ENCODE measurements at places on chromosomes 2 and 18.

GRCh38 chr2:109562421-109562820 lies 51.3 kb downstream of the SEPTIN10 start:
- DNase-seq: no peak

DNA sequence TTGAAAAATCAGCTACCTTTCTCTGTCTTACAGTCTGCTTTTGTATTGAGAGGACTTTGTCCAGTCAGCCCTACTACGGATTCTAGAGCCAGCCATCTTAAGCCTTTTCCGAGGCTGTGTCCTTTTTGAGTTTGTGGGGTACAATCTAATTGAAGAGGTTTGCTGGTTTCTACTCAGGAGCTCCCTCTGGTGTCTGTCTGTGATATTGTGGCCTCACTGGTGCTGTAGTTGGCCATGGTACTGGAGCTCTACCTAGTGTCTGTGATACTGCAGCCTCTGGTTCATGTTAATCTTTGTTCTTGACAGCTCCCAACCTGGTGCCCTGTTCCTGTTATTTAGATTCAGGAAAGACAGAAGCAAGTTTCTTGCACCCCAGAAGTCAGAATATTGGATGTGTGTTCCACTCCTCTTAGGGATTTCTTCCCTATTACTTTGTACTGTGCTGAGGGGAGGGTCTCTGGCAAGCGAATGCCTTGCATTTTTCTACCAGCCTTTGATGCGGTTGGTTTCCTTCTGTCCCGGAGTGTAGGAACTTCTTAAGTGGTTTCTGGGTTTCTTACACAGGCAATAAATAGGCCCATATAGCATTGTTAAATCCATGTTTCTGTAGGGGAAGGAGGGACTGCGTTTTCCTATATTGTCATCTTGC lies 78.5 kb downstream of the ACSL3 start:
- DNase-seq: no peak

DNA sequence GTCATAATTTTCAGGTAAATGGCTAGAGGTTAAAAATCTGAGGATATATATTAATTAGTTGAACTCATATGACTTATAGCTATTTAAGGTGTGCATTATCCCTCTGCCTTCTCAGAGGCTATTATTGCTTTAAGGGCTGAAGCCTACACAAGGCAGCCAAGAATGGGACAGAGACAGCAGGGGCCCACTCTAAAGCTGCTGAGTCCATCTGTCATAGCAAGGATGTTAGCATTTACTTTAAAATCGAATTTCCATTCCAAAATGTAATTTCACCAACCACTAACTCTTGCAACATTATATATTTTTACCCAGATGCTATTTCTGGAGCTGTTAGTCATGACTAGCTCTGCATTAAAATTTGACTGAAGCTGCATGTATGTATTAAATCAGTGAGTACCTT lies 236.3 kb upstream of the FSIP2 start:
- DNase-seq: no peak

DNA sequence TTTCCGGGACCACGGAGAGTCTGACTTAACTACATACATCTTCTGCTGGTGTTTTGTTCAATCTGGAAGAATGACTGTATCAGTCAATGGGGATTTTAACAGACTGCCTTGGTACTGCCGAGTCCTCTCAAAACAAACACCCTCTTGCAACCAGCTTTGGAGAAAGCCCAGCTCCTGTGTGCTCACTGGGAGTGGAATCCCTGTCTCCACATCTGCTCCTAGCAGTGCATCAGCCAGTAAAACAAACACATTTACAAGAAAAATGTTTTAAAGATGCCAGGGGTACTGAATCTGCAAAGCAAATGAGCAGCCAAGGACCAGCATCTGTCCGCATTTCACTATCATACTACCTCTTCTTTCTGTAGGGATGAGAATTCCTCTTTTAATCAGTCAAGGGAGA lies 23.1 kb downstream of the ICOS start:
- DNase-seq: no peak

DNA sequence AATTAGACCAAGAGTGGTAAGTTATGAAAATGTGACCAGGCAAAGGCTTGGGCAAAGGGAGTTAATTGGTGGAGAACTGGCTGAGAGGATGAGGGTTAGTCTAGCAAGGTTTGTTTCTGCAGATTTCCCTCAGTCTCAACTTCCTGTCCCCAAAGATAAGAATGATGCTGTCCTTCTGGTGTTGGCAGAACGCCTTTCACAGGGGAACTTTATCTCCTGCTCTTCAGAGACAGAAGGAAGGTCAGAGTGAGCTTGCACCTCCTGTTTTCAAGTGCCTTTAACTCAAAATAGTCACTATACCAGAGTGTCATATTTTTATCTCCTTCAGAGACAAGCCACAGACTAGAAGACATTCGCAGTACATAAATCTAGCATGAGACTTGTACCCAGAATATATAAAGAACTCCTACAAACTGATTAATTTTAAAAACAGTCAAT lies 95.7 kb downstream of the TEX51 start:
- DNase-seq: no peak

DNA sequence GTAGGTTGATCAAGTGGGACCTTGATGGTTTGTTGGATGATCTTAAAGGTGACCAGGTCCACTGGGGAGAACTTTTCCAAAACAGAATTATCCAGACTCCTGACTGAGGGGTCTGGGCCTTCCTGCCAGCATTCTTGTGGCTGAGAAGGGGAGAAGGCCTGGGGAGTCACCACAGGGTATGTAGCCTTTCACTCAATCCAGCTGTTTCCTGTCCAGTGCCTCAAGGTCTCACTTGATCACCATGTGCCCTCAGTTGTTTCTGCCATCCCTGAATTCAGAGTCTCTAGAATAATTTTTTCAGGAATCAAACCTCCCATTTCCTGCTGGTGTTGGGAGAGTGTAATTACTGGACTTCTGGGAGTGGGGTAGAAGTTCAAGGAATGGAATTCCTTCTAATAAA lies 54.4 kb upstream of the TANC1 start:
- no peak for DNase-seq

GRCh38 chr2:70850925-70851324 lies 15.3 kb upstream of the CD207 start:
- DNase-seq: no peak

DNA sequence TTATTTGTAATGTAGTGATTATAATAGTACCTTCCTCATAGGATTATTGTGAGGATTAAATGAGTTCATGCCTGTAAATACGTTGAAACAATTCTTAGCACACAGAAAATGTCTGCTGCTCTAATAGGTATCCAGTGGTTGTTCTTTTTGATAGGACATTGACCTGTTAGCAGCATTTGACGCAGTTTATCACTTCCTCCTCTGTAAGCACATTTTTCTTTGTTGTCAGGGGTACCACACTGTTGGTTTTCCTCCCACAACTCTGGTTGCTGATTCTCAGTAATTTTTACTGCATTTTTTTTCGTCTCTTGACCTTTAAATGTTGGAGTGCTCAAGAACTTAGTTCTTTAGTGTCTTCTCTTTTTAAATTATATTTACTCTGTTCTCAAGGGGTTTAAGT lies 15.4 kb downstream of the PPM1B start:
- no peak for DNase-seq

DNA sequence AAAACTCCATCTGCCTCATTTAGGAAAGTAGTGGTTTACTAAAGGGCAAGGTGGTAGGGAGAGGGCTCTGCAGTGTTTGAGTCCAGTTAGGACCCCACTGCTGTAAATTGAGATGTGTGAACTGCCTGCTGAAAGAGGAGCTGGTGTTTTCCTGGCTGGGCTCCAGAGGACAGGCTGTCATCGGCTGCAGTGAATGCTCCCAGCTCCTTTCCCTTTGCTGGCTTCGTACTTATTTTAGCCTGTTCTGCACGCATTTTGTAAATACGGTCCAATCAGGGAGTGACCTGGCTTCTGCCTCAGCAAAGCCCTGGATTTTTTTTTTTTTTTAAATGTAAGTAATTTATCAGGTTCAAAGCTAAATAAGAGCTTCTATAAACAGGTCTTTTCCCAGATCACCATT lies 37.5 kb downstream of the SLC4A3 start:
- no peak for DNase-seq

DNA sequence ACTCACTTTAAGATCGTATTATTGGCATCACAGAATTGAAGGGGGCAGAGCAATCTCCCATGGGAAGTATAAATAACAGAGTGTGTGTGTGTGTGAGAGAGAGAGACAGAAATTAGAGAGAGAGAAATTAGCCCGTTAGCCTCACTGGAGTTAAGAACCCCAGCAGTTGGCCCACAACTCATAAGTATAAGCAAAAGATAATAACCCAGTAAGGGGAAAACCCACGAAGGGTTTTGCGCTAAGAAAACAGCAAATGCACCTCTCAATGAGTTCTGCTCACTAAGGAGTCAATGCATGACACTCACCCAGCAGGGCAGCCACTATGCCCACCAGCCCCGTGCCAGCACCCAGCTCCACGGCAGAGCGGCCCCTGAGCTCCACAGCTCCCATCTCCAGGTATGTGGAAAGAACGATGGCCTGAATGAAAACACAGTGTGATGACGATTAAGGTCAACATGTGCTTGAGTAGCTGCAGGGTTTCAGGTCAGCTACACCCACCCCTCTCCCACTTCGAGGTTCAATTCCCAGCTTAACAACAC lies 3.6 kb downstream of the METTL21A start:
- no peak for DNase-seq

DNA sequence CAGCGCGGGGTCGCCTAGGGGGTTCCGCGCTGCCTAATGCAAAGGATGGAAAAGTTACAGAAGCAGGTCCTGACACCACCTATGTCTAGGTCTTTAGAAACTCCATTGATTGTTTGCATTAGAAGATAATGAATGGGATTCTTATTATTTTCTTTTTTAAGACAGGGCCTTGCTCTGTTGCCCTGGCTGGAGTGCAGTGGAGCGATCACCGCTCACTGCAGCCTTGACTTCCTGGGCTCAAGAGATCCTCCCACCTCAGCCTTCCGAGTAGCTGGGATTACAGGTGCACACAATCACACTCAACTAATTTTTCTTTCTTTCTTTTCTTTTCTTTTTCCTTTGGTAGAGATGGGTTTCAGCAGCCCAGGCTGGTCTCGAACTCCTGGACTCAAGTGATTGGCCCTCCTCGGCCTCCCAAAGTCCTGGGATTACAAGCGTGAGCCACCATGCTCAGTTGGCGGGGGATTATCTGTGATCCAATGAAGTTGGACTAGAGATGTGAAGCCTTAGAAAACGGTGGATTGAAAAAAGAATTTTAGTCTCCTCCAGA lies 761 bp upstream of the IDH1 start:
- DNase-seq: no peak

DNA sequence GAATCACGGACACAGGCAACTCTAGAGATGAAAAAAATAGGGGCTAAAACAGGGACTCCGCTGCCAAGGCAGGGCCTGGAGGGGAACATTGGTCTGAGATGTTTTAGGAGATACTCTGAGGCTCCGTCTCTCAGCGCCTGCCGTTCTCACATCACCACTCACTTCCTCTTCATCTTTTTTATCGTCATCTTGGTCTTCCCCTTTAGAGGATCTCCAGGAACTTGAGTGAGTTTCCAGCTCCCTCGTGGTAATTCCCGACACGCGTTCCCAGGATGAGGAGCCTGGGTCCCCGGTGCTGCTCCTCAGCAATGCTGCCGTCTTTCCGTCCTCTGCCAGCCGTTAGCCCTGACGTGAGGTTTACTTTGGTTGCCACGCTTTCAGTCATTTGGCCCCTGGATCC lies 16.1 kb downstream of the MLPH start:
- no peak for DNase-seq

DNA sequence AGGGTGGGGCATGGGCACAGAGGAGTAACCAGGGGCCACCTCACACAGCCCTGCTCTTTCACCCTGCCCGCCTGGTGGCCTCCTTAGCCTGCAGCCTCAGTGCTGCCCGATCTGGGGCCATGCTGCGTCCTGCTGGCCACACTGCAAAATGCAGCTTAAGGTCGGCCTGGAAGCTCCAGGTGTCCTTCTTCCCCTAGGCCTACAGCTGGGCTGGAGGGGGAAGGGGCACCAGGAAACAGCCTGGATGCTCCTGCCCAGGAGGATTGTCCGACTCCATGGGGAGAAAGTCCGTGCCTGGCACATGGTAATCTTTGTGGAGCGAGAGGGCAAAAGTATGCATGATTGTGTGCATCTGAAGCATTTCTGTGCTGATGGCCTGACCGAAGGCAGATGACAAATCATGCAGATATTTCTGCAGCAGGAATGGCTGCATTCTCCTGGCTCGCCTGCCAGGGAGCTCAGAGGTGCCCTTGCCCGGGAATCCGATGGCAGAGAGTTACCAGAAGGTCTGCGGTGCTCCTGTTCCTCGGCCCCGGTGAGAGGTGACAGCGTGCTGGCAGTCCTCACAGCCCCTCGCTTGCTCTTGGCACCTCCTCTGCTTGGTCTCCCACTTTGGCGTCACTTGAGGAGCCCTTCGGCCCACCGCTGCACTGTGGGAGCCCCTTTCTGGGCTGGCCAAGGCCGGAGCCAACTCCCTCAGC lies 12.8 kb upstream of the ALPP start:
- DNase-seq: no peak

DNA sequence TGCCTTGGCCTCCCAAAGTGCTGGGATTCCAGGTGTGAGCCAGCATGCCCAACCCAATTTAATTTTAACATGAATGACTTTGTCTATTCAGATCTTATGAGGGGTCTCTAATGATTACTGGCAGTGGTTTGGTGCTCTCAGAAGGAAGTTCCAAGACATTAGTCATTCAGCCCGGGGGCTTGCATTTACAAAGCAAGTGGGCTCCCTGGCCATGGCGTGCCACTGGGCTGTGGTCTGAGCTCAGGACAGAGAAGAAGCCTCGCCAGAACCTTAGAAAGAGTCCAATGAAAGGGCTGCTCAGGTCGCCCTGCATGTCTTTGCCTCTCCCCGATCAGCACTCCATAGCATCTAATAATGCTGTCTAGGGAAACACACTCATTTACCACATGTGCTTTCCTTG lies 182.6 kb upstream of the CHAC2 start:
- no peak for DNase-seq

GRCh38 chr18:49630246-49630699 lies 68.4 kb downstream of the LIPG start:
- DNase-seq: peak; percentile 21

DNA sequence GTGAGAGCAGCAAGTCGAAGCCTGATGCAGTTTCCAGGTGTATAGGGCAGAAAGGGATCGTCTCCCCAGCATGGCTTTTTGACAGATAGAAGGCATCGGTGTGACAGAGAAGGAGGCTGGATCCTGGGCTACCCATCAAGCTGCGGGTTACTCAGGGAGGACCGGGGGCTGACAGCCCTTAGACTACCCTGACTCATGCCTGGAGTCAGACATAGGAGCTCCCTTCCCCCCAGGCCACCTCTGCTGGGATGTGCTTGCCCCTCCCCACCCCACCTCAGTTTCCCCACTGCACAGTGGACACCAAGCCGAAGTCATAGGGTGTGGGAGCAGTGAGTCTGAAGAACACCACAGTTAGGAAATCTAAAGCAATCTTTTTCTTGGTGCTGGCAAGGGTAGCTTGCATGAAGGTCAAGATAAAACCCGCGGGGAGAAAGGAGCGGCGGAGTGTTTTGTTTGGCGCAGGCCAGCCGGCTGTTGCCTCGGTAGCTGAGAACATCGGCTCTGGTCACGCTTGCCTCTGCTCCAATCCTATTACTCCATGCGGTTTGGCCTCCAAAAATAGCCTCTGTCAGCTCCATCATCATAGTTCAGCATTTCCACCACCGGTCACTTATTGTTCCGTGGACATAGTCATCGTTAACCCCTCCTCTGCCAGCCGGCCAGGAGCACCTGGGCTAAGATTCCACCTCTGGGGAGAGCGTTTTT lies 169.2 kb upstream of the GLI2 start:
- no peak for DNase-seq

- DNase-seq: no peak
Measured at GRCh38 chr2:134739236-134739878, 20.6 kb upstream of the TMEM163 start.

Data from pancreas (tissue), 10 donors.